ENCODE measurements at places on chromosomes 16 and 17. TPM values are rescaled to one million over a fixed set of nuclear protein-coding genes. Genes with fewer than 3 reads are reported as not detected.

Gene AP1G1
- 63.0 TPM for total RNA-seq

Gene EXOC3L1
- 0.25 TPM for total RNA-seq

Gene SPOP
- 104 TPM for total RNA-seq

Gene CFAP20
- 28.4 TPM for total RNA-seq

Gene TMEM238L
- not detected for total RNA-seq
